Fibroblast of the aortic adventitia (primary cell): ENCODE measurements at places on chromosomes 4 and X. TPM values are rescaled to one million over a fixed set of nuclear protein-coding genes. Genes with fewer than 3 reads are reported as not detected.

Gene DCLK2
- 4.5 and 7.1 TPM in 2 replicates for total RNA-seq

Gene SRPX
- total RNA-seq: 142 and 242 TPM in 2 replicates

DNA sequence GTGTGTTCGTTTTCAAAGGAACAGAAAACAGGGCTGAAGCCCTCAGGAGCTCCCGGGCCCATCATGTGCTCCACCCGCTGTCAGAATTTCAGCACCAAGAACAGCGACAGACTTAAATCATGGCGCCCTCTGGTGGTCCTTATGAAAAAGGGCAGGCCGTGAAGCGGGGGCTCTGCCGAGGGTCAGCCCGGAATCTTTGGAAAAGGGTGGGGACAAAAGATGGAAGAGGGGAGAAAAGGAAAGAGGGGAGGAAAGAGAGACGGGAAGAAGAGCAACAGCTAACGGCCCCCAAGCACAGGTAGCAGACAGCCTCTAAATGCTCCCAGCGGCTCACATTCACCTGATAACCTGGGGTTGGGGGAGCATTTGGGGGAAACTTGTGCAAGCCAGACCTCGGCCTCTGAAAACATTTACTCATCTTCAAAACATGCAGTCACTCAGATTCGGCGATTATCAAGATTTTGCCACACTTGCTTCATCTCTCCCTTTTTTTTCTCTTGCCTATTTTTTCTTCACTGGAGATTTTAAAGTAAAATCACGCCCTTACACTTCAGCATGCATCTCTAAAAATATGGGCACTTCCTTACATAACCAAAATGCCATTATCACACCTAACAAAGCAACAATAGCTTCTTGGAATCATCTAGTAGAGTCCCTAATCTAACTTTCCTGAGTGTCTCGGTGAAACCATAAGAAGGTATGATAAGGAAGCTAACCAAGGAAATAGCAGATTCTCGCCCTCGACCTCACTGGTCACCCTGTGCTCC is 28.1 kb upstream of the MAN2B2 start:
- DNase-seq: peak; percentile 80

GRCh38 chr4:100098011-100098545 is 92.2 kb downstream of the DDIT4L start:
- DNase-seq: no peak

GRCh38 chr4:139972305-139972704 is 181.7 kb downstream of the MAML3 start:
- no peak for DNase-seq

DNA sequence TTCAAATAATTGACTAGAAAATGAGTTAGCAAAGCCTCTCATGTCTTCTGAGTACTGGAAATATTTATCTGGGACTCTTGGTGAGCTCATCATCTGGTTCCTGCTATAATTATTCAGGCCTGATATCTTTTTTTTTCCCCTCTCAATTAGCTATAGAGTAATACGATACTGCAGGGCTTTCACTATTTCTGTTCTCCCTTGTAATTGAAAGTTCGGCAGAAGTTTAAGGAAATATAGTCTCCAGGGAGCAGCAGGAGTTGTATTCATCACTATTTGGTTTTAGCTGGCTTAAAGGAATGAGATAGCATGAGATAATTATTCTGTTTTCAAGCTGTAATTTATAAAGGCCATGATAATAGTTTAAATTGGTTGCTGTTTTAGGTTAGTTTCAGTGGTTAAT is 378.6 kb upstream of the EPHA5 start:
- DNase-seq: peak; percentile 41

Gene ELF4
- total RNA-seq: 9.6 and 16.6 TPM in 2 replicates

GRCh38 chrX:137549851-137550664 is 15.9 kb upstream of the ZIC3 start:
- DNase-seq: no peak

- DNase-seq: no peak
Measured at GRCh38 chr4:19725130-19725529, 526.6 kb upstream of the SLIT2 start.

- DNase-seq: peak; percentile 83
Measured at GRCh38 chr4:7987148-7987989, 47.7 kb upstream of the AFAP1 start.

Gene PRR32
- total RNA-seq: not detected in 2 replicates

GRCh38 chrX:19660604-19661255 is 145.4 kb upstream of the MAP3K15 start:
- peak; percentile 46 for DNase-seq

DNA sequence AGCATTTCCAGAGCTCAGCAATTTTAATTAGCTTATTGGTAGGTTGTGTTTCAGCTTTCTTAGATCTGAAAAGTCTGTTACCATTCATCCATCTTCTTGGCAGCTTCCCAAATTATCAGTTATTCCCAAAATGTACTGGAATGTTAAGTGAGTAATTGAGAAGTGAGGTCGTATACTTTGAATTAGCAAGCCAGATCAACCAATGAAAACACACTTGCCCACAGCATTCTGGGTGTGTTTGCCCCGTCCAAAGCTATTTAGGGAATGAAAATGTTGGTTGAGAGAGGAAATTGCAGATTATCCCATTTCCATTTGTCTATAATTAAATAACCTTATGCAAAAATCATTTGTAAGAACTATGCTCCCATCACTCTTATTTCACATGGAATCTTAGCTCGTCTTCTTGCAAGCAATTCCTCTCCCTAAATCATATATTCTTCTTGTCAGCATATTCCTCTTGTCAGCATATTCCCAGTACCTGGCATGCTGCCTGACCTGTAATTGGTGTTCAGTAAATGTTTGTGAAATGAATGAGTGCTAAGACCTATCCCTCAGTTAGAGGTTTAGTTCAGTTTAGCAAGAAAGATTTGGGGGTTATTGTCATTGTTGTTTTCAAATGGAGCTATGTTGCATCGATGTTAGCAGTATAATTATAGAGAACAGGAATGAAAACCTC is 23.3 kb upstream of the ANTXR2 start:
- DNase-seq: no peak

DNA sequence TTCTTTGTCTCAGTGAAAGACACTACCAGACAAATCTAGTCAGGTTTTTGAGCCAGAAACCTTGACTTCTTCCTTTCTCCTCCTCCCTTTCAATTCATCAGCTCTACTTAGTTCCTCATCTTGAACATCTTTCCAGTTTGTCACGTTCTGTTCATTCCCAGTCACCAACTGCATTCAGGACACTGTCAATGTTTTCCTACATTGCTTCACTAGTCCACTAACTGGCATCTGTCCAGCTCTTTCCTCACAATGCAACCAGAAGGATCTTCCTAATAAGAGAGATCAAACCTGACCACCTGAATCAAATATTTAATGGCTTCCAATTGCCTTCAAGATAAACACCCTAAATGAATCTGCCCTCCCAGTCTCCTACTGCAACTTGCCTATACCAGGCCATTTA is 52.5 kb downstream of the SYNPO2 start:
- peak; percentile 39 for DNase-seq

GRCh38 chrX:154039577-154039976 is 19.9 kb upstream of the IRAK1 start:
- no peak for DNase-seq
